C1 segment of cervical spinal cord (tissue), 14 donors: ENCODE measurements at places on chromosomes 3 and 15.

- no peak for DNase-seq
These were observed 19.9 kb upstream of the EBLN2 start for GRCh38 chr3:73041537-73041936.

DNA sequence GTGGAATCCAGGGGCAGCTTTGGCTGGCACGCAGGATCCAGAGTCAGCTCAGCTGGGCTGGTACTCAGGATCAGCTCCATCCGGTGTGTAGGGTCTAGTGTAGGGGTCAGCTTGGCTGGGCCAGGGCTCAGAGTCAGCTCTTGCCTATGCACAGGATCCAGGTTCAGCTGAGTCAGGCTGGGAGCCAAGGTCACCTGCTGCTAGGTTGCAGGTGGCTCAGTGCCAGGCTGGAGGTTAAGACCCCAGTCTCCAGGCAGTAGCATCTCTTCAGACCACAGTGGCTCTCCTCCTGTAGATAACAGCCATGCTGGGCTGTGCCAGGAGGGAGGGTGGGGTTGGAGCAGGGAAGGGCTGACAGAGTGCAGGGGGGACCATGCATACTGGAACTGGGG lies 1.8 kb downstream of the HYAL3 start:
- DNase-seq: no peak

- DNase-seq: no peak
These were observed 21.3 kb upstream of the BHLHE40 start for GRCh38 chr3:4957978-4958377.

DNA sequence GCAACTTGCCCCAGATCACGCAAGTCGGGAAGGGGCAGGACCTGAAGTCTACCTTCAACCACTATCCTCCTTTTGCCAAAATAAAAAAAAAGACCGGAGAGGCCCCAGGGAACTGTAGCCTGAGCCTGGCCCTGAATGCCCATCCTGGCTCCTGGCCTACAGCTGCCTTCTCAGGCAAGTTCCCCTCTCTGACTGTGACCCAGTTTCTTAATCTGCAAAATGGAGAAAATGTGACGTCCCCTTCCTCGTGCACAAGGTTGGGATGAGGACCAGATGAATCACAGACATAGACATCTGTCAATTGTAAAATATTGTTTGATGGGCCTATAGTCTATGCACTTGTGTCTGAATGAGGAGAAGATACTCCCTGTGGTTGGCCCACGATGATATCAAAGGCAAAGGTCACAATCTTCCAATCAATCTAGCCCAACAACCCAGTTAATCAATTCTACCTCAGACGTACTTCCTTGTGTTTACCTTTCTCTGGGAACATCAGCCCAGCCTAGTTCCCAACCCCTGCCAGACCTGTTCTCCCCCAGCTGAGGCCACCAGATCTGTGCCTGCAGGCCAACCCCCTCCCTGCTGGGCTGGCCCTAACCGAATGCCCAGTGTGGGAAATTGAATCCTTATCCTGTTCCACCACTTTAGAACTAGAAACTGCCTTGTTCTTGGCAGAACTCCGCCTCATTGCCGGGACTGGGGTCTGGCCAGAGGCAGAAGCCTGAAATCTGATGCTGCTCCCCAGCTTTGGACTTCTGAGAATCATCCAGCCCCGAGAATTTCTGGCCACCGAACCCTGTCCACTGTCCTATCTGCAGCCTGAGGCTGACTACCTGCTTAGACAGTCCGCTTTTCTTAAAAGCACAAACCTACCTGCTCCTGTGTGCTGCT lies 101.8 kb upstream of the LIPC start:
- DNase-seq: no peak

- DNase-seq: no peak
These were observed 398.0 kb downstream of the NAALADL2 start for GRCh38 chr3:175257123-175257522.
